ENCODE measurements at places on chromosomes 1 and 21. TPM values are rescaled to one million over a fixed set of nuclear protein-coding genes. Genes with fewer than 3 reads are reported as not detected.

- DNase-seq: no peak
These were observed 100.4 kb upstream of the POGK start for GRCh38 chr1:166738873-166739272.

- DNase-seq: peak; percentile 10
These were observed 241.1 kb upstream of the KIAA0040 start for GRCh38 chr1:175433532-175434282.

The SLAMF6 gene
- polyA plus RNA-seq: 0.31 TPM

DNA sequence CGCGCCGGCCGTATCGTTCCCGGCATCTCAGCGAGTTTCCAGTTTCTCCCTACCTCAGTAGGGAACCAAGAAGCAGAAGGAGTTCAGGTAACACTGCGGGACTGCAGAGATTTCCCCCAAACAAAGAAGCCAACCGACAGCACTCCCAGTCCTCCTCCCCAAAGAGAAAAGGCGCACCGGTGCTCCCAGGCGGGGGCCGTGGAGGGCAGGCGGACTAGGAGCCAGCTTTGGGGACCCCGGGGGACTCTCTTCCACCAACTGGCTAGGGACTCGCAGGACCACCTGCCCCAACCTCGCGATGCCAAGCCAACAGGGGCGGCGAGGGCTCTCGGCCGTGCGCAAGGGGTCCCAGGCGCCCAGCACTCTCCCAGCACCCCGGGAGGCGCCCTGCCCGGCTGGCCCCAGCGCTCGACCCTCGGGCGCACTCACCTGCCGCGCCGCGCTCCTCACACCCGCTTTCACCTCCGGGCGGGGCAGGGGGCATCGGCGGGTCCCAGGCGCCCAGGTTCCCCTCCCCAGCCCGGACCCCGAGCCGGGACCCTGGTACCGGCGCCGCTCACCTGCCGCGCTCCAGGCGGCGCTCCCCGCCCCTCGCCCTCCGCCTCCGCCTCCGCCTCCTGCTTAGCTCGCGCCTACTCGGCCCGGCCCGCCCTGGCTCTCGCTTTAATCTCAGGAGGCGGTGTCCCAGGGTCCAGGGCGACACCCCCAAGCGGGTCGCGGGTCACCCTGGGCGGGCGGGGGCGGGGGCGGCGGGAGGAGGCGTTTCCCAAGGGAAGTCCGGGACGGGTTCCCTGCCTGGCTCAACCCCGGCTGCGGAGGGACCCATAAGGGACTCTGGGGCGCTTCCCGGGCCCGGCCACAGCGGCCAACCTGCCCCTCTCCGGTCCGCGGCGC lies at the start of gene TMPRSS2:
Gene TMPRSS2, minus strand, starts transcription at position 638 of the 894 bp plus-strand sequence. CDS start 10,025 bp downstream, outside the sequence.
- DNase-seq: no peak

- DNase-seq: no peak
These were observed 1684.4 kb upstream of the B3GALT2 start for GRCh38 chr1:194870860-194871259.

- no peak for DNase-seq
These were observed 142.2 kb downstream of the RABGAP1L start for GRCh38 chr1:174301295-174302077.

DNA sequence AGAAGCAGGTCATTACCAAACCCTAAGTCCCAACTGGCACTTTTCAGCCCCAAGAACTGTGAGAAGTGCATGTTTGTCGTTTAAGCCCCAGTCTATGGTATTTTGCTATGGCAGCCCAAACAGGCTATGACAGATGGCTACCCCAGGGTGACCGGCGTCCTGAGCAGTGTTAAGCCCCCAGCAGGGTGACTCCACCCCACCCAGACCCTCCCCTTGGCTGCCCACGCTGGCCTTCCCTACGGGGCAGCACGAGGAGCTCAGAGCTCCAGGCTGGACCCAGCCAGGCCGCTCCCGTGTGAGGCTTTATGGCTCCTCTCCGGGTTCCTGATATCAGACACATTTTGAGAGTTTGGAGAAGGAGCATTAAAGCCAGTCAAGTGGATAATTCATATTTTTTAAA lies 684.0 kb downstream of the PTPRU start:
- no peak for DNase-seq

- no peak for DNase-seq
These were observed 110.9 kb downstream of the KCNN3 start for GRCh38 chr1:154759196-154759595.

DNA sequence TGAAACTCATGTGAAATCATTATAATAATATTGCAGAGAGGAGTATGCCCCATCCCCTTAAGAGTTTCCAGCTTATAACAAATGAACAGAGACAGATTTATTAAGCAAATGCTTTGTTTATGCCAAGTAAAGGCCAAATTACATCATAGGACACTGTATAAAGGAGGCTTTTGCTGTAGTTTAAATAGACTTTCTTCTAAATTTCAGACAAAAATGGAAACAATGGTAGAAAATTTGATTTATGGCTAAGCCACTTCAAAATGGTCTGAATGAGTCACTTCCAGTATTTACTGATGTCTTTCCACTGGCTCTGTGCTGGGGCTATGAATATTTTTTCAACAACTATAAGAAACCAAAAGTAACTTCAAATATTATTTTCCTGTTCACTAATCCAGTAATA lies 81.1 kb upstream of the ST6GALNAC5 start:
- no peak for DNase-seq

DNA sequence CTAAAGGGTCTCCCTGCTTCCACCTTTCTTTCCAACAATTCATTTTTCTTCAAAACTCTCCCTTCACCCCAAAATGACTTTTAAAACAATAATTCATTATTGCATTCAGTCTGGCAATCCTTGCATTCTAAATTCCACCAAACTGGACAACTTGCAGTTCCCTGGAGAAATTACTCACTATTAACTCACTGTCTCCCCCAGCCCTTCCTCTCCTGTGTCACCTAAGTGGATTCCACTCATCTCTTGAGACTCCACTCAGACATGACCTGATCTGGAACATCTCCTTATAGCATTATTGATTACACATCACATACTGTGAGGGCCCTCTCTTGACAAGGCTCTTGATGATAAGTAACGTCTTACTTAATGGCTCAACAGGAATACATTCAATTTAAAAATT lies 257.1 kb downstream of the BRINP2 start:
- DNase-seq: no peak

The IL19 gene
- polyA plus RNA-seq: not detected
